ENCODE measurements at places on chromosomes 2 and 18.

GRCh38 chr18:63784787-63785452 lies 9.7 kb downstream of the SERPINB7 start:
- no peak for DNase-seq

GRCh38 chr2:134398300-134398699 lies 144.4 kb downstream of the MGAT5 start:
- no peak for DNase-seq

- DNase-seq, result no peak
Measured at GRCh38 chr2:232203166-232203891, 175.2 kb upstream of the ALPP start.

GRCh38 chr18:12836551-12836950 lies 47.5 kb downstream of the PTPN2 start:
- no peak for DNase-seq

- DNase-seq, result no peak
Measured at GRCh38 chr2:75462721-75463120, 98.0 kb downstream of the EVA1A start.

DNA sequence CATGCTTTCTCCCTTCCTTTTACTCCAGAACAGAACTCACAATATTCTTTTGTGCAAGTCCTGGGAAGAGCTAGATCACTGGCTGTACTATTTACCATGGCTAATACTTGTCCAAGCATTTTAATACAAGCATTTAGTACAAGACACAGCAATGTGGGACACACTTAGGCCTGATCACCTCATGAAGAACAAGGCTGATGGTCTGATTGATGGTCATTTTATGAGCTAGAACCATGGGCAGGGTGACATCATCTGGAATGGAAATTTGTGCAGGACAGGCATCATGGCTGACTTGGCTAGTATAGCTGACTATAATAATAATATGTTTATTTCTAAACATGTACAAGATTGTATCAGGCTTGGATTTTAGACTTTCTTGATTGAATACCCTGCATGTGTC lies 374.2 kb upstream of the HNMT start:
- no peak for DNase-seq

GRCh38 chr2:123771928-123772632 lies 253.0 kb upstream of the CNTNAP5 start:
- no peak for DNase-seq

GRCh38 chr2:25586726-25587144 lies 86.6 kb downstream of the DTNB start:
- no peak for DNase-seq

DNA sequence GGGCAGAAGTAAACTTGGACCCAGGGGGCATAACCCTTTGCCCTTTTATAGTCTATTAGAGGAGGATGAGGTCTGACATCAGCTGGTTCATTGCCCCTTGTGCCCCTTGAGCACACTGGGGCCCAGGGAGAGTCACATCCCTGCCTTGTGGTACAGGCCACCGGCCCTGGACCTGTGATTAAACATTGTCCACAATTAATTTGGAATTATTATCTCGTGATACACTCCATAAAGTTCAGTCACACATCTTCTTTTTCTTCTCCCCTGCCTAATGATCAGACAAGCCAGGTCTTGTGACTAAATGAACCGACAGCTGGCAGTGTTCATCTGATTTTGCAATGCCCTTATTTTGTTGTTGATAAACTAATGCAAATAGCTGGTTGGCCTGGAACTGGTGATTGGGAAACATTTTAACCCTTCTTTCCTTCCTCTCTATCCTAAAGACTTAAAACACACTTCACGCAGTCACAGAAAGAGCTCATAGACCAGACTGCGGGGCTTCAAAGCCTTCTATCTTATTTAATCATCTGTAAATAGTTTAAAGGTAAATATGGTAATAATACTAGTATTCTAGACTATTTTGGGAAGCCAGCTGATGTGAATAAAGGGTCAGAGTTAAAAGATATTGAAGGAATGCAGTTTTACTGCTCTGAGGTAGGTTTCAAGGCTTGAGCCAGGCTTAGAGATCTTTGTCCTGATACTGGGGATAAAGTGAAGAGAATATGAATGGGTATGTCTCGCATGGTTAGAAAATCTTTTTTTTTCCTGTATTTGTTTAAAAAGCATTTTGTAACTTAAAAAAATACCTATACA lies 13.4 kb downstream of the IL1R1 start:
- no peak for DNase-seq

DNA sequence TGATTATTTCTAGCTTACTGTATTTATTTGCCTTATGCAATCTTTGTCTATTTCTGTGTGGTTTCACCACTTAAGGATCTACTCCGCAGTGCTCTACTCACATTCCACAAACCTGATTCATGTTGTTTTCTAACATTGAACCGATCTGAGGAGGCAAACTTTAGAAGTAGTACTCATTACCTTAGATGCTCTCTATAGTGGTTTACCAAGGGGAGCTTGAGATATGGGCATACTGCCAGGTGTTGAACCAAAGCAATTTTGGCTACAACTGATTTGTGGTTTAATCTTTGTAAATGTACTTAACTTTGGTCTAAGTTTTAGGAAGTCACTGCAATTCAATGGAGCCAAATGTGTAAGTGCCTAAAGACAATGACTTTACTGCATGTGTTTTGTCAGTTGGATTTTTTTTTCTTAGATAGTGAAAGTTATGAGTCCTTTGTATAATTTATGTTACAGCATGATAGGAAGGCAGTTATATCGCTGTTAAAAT lies 50.1 kb downstream of the MAP2 start:
- DNase-seq, result no peak

GRCh38 chr18:13292736-13293135 lies 74.2 kb downstream of the LDLRAD4 start:
- no peak for DNase-seq

- no peak for DNase-seq
Measured at GRCh38 chr2:64999754-65000153, 10.6 kb downstream of the SLC1A4 start.

GRCh38 chr18:10660179-10660884 lies 134.5 kb downstream of the NAPG start:
- no peak for DNase-seq

DNA sequence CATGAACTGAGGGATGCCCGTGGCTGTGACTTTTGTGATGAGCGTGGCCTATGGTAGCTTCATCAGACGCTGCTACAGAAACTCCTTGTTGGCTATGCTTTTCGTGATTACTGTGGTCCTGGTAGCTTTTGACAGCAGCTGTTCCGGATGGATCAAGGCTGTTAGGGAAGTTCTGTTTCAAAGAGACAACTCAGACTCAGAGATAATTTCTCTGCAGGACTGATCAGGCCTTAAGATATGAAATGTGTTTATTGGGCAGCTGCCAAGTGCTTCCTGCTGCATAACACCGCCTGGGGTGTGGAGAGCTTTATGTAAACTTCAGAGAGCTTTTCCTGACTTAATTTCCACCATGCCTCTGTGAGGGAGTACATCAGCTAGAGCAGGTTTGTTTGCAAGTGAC lies 243.8 kb downstream of the TSN start:
- DNase-seq, result no peak

DNA sequence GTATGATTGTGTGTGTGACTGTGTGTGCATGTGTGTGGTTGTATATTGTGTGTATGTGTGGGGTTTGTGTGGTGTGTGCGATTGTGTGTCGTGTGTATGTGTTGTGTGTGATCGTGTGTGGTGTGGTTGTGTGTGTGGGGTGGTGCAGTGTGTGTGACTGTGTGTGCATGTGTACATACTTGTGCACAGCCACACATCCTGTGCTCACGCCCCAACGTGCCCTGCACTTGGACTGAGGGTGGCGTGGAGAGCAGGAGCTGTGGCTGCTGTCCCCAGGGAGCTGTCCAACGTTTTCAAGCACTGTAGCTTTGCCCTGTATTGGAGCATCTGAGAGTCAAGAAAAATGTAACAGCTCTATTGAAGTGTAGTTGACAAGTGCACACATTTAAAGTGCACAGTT lies 243.2 kb upstream of the HDAC4 start:
- DNase-seq, result no peak

DNA sequence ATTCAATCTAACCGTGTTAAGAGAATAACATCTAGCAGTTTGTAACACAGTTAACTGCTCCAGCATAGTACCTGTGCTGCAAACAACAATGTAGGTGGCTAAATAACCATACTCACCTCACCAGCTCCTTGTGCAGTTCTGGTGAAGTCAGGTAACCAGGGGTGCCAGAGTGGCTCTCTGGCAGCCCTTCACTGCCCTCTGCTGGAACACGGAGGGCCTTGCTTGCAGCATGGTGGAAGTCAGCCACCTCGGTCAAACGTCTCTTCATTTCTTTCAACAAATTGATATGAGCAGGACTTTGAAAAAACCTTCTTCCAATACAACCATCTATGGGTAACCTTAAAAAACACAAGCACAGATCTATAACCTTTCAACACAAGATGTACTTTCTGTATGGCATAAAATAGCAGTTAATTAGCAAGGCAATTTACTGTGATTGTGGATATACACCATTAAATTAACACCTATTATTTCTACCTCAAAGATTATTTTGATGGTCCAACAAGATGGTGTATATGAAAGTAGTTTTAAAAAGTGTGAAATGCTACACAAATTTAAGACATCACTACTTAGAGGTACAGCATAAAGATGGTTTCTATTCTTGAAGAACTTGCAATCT lies 56.6 kb downstream of the EPG5 start:
- peak; percentile 54 for DNase-seq

DNA sequence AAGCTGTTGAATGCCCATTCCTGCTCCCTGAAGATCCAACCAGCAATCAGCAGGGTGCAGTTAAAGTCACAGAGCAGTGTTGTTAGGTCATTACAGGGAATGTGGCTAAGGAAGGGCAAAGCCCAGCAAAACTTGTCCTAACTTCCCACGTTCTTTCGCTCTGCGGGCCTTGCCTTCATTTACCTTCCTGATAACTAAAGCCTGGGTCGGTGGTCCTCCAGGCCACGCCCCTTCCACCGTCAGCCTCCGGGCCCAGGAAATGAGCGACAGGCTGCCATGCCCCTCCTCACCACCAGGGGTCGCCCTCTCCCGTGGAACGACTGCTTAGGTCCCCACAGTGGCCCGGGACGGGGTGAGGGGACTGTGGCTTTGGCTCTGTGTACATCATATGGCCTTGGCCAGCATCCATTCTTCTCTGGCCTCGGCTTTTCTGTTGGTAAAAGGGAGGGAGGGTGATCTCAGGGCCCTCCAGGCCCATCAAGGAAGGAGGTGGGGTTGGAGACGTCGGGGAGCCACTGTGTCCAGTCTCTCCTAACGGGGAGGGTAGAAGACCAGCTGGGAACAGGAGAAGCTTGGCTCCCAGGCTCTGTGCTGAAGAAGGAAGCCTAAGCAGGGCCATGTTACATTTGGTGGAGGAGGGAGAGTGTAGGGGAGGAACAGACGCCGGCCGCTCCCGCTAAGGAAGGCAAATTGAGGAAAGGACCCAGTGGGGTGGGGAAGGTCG lies 2.2 kb downstream of the SH2D6 start:
- peak; percentile 86 for DNase-seq

- no peak for DNase-seq
Measured at GRCh38 chr18:11747731-11748130, 58.7 kb downstream of the GNAL start.

DNA sequence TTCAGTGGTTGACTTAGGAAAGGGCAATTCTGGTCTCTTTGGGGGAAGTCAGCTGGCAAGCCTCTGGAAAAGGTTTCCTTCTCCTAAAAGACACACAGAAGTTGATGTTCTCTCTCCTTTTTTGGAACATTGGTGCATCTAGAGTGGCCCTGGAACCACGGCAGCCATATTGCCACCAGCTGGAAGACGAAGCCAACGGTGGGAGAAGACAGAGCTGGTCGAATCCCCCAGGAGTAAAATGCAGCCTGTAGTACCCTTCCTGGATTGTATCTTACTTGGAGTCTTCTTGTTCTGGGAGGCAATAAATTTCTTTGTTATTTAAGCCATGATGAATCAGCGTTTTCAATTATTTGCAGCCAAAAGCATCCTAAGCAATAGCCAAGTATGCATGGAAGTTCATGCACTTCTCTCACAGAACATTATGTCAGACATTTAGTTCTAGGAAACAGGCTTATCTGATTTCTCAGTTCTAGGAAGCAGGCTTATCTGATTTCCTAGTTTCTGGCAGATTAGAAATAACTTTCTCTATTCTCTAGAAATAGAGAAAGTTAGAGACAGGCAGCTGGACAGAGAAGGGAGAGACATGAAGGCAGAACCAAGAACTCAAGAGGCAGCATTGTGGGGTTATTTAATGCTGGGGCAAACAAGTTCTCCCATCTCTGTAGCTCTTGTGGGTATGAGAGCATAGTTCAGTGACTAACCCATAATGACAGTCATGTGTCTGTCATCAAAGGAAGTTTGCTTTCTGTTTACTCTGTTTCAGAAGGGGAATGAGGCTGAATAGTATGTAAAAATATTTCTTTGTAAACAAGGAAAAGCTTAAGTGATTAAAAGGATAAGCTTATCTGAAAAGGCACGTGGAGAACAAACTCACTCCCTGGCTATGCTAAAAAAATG lies 40.5 kb upstream of the NABP1 start:
- no peak for DNase-seq

DNA sequence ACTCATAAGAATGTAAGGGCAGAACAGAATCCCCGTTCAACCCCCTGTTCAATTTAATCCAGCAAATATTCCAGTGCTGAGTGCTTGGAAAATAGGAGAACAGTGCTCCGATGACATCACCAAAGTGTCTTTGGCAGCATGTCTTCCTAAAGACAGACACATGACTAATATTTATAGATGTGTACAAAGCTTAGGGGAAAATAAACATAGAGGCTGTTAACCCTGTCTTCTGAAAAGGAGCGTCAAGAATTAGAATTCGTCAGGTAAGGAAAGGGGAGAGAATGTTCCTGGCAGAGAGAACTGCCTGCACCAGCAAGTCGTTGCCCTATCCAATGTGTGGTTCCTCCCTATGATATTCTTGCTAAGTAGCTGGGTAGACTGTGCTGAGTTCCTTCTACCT lies 72.7 kb downstream of the PLB1 start:
- no peak for DNase-seq

GRCh38 chr18:434410-434809 lies 66.1 kb downstream of the COLEC12 start:
- DNase-seq, result no peak

DNA sequence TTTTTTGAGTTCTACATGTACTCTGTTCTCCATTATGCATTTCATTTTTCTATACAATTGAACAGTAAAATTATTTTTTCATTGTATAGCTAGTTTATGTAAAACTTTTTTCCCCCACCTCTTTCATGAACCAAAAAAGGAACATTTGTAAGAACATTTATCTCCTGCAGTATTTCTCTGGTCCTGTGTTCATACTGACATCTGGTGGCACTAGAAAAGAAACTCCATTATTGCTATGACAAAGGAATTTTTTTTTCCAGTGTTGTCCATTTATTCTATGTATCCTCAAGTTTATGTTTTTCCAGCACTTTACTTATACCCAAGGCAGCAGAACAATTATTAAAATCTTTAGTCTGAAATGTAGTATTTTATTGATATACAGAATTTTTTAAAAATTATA lies 27.4 kb upstream of the CHAC2 start:
- no peak for DNase-seq

GRCh38 chr2:141055531-141055930 lies 1075.3 kb downstream of the LRP1B start:
- DNase-seq, result no peak

- no peak for DNase-seq
Measured at GRCh38 chr2:119755906-119756305, 3.8 kb upstream of the PTPN4 start.

GRCh38 chr18:6752202-6752860 lies 22.8 kb downstream of the ARHGAP28 start:
- DNase-seq, result no peak

Measured in effector CD4-positive, alpha-beta T cell (primary cell).